ENCODE measurements at places on chromosomes 16 and 17.

DNA sequence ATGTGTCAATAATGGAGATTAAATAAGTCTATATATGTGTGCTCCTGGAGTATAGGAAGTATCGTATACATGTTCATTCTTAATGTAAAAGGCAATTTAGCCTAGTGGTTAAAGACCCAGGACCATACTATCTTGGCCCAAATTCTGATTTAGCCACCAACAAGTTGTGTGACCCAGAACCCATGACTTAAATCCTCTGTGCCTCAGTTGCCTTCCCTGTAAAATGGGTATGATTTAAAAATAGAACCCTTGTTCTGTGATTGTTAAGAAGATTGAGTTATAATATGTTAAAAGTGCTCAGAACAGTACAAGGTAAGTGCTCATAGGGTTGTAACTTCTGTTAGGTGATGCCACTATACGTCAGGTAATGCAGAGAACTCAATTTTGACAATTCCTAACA, 18.8 kb upstream of the BLMH start:
- DNase-seq = no peak

GRCh38 chr17:2011411-2012371, 13.4 kb downstream of the RTN4RL1 start:
- no peak for DNase-seq

DNA sequence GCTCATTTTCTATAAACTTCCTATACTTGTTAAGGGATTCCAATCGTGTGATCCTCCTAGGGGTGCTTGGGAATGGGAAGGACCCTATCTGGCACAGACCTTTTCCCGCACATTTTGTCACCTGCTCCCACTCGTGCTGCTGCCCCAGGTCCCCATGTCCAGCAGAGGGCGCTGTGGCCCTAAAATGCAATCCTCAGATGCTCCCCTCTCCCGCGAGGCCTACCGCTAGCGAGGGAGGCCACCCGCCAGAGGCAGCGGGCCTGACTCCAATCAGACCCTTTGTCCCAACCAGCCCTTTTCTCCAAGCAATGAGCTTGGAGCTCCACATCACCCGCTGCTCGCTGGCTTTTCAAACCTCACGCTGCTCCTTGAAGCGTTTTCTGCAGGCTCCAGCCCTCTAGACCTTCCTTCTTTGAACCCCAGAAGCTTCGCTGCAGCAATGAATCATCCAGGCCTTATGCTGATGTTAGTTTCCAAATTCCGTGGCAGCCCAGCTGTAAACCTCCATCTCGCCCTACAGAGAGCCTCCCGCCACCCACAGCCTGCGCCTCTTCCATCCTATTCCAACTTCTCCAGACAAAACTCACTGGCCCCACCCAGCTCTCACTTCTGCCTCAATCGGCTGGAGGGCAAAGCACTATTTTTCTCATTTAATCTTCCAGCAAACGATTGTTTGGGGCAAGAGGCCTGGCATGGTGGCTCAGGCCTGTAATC, 23.6 kb upstream of the FZD2 start:
- DNase-seq = peak; percentile 95

GRCh38 chr17:38916771-38917170, 8.6 kb upstream of the LASP1NB start:
- peak; percentile 23 for DNase-seq

DNA sequence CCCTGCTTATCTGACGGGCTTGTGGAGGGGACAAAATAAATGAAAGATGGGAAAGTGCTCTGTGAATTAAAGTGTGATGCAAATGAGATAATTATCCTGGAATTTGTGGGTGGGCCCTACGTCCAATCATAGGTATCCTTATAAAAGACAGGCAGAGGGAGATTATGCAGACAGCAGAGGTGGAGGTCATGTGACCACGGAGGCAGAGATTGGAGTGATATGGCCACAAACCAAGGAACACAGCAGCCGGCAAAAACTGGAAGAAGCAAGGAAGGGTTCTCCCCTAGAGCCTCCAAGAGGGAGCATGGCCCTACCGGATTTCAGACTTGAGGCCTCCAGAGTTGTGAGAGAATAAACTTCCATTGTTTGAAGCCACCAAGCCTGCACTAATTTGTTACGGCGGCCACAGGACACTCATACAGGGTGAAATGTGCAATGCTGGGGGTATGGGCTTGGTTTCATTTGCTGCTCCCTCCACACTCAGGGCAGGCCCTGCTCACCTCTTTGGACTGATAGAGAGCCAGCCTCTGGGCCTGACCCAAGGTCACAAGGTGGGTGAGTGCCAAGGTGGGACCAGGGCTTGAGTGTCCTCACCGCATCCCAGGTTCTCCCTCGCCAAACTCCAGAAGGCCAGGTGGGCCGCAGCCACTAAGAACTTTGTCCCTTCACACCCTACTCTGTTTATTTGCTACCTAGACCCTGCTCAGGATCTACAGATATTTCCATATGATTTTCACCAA, 149.6 kb upstream of the TNRC6C start:
- peak; percentile 42 for DNase-seq

GRCh38 chr16:49681217-49681883, 174.6 kb downstream of the ZNF423 start:
- DNase-seq = no peak

DNA sequence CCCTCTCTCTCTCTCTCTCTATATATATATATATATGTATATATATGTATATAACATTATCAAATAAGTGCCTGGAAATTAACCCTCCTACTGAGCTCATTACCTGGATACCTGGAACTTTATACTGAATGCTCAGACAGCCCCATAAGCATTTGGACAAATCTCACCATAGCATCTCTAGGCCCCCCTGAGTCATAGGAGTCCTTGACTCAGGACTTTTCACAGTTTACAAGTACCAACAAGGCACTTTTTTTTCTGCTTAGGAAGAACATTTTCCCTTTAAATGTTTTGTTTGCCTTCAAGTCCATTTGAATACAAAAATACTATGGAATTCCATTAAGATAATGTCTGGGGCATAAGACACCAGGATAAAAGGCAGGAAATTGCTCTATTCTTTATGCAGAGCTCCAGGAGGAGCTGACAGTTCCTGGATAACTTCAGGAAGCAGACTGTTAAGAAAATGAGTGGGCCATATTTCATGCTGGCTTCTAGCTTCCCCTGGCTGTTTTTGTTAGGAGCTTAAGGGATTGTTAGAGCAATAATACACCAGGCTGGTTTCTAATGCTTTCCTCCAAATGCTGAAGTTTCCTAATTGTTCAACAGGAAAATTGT, 171.7 kb upstream of the ASIC2 start:
- DNase-seq = no peak

GRCh38 chr16:76926595-76926994, 264.4 kb upstream of the MON1B start:
- no peak for DNase-seq

DNA sequence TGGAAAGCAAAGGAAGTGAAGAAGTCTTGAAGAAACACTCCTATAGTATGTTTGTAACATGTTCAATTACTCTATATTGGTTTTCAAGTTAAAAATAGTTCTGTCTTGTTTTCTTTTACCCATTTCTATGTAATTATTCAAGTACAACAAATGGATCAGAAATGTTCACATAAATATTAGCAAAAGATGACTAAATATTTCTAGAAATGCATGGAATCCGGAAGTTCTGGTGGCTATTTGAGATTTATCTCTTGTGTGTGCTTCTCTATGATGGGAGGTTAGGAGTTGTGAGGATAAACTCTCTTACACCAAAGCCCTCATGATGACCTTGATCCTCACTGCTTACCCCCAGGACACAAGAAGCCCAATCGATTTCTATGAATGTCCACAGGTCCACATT, 237.5 kb downstream of the CDH8 start:
- DNase-seq = no peak

GRCh38 chr16:30769379-30770089, 7.4 kb downstream of the RNF40 start:
- peak; percentile 79 for DNase-seq

GRCh38 chr17:63476854-63477479, at the start of gene ACE:
ACE (plus strand) TSS chr17:63477061; CDS start chr17:63477095, 34 bp downstream.
- no peak for DNase-seq

GRCh38 chr16:61575617-61576016, 460.6 kb downstream of the CDH8 start:
- no peak for DNase-seq

- DNase-seq = no peak
Observed at GRCh38 chr17:2863204-2863603, 67.0 kb downstream of the RAP1GAP2 start.

GRCh38 chr17:28065706-28066105, 23.2 kb downstream of the NLK start:
- DNase-seq = no peak

DNA sequence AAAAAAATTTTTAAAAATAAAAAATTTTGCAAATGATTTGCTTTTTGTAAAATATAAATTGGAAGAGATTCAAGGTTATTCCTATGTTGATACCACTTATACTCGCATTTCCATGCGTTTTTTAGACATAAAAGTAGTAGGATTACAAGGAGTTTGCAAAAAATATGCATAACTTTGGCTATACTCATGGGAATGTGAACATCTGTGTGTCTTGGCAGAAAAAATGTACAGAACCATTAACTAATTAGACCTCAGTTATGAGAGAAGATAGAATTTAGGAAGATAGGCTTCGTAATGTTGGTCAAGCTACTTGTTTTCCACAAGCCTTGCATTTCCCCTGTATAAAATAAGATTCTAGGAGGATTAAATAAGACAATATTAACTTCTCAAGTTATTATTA, 61.1 kb upstream of the VPS4A start:
- DNase-seq = no peak

- peak; percentile 89 for DNase-seq
Observed at GRCh38 chr16:27315333-27316037, 1.7 kb downstream of the IL4R start.

GRCh38 chr17:49845321-49845720, 2.5 kb downstream of the TAC4 start:
- no peak for DNase-seq

DNA sequence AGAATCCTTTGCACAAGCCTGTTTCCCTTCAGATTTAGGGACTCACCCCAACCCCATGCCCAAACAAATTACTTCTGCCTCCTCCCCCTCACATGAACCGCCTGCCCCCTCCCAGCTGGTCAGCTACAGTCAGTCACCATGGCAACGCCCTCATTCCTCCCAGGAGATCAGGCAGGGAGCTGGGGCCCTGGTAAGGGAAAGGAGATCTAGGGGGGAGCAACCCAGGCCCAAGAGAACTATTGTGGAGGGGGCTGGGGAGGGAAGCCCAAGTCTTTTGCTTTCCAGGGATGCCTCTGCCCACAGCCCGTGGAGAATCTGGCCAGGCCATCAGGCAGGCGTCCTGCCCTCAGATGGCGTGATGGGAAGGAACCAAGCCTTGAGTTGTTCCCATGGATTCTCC, 2.8 kb downstream of the FAM171A2 start:
- DNase-seq = no peak

GRCh38 chr16:4393240-4393600, 21.6 kb downstream of the VASN start:
- DNase-seq = no peak

DNA sequence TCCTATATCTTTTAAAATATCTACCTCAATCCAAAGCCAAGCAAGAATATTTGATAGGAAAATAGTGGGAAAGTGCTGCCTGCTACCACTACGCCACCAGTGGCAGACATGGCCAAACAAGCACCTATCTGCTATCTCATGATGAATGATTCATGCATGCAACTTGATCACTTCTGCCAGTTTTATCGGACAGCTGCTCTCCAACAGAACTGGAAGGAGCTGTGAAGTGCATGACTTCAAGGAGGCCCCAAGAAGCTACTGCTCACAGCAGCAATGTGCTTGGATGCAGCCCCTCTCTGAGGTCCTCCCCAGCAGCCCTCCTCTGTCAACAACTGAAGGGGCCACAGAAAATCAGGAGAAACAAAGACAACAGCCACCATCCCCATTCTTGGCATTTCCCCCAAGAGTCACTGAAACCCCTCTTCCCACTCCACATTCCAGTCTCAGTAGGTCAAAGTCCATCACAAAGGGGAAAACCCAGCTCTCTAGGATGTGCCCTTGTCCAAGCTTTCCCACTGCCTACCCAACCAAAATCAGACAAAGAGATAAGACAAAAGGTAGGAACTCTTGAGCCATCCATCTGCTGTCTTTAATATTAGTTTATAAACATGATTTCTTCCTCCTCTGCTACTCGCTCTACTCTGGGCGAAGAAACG, 215.3 kb downstream of the C16orf78 start:
- peak; percentile 22 for DNase-seq

GRCh38 chr17:80986816-80987475, 4.7 kb upstream of the CHMP6 start:
- peak; percentile 86 for DNase-seq

DNA sequence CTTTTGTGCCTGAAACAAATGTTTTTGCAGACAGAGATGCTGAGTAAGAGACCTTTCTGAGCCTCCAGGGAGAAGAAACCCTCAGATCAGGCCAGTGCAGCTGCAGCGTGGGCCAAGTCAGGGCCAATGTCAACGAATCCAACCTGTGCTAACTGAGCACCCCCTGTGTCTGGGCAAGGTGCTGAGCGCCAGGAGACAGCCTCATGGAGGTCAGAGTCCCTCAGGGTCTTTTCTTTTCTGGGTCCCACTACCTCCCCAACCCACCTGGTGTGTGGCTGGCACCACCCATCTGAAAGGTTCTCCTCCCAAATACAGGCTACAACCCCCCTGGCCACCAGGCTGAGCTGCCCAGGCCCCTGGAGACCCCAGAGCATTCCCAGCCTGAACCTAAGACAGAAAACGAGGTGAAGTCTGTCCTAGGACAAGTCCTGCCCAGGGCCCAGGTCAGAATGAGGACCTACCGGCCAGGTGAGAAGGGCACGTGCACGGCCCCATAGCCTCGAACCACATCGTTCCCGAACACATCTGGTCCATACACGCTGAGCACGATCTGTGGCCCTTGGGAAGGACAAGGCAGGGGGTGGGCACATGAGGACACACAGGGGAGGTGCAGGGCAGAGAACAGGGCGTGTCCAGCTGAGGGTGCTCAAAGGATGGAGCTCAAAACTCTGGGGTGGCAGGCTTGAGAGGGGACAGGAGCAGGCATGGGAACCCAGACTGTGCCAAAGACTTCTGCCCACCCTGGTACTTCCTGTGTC, 15.0 kb downstream of the B9D1 start:
- DNase-seq = peak; percentile 46

GRCh38 chr16:11024333-11025053, 80.1 kb downstream of the CLEC16A start:
- no peak for DNase-seq

DNA sequence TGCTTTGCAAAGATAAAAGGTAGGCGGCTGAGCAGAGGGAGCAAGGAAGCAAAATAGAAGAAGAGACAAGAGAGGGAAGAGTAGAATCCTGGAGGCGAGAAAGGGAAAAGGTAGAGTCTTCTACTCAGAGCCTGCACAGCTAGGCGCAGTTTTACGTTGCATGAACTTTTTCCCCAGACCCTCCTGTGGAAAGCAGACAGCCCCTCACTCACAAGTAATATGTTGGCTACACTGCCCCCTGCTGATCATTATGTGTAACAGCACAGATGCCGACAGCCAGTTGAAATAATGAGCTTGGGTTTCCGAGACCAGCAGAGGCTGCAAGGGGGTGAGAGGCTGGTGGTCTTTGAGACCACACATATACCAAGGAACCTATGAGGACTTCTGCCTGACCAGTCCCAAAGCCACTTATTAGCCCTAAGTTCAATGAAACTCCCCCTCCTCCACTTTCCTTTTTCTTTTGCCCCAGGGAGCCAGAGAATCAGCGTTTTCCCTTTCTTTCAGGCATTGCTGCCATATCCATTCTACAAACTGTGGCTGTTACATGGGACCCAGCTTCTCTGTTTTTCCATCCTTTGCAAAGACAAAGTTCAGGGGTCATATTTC, 22.5 kb upstream of the CMTR2 start:
- DNase-seq = no peak

GRCh38 chr17:57871155-57871554, 21.3 kb upstream of the MRPS23 start:
- no peak for DNase-seq

- DNase-seq = no peak
Observed at GRCh38 chr17:9702914-9703780, 57.8 kb downstream of the USP43 start.

All from spleen (tissue), 13 donors.